ENCODE measurements at places on chromosomes 2 and 18.

DNA sequence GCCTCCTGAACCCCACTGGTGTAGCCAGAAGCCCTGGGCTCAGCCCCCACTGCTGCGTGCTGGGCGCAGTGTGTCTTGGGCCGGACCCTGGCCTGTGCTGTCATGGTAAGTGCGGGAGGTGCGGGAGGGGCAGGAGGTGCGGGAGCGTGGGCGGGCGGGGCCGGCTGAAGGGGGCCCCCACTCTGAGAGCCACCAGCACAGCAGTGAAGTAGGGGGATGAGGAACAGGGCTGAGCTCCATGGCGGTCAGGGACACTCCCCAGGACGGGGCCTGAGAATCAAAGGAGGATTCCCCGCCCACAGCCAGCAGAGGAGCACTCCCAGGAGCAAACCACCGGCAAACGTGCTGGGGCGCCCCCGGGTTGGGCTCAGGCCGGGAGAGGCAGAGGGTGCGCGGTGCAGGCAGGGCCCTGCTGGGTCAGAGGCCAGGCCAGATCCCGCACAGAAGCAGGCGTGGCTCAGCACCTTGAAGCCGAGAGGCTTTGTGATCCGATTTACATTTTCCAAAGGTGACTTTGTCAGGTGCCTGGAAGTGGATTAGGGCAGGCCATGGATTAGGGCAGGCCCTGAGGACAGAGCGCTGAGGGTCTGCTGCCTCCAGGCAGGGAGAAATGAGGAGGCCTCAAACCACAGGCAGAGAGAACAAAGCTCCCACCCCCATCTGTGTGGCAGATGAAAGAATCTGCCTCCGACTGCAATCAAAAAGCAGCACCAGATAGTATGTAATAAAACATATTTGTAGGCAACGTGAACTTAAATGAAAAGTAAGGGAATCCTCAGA, 152.0 kb upstream of the RAB6C start:
- no peak for DNase-seq

- DNase-seq, result no peak
Measured at GRCh38 chr18:8287196-8287885, 321.9 kb upstream of the RAB12 start.

DNA sequence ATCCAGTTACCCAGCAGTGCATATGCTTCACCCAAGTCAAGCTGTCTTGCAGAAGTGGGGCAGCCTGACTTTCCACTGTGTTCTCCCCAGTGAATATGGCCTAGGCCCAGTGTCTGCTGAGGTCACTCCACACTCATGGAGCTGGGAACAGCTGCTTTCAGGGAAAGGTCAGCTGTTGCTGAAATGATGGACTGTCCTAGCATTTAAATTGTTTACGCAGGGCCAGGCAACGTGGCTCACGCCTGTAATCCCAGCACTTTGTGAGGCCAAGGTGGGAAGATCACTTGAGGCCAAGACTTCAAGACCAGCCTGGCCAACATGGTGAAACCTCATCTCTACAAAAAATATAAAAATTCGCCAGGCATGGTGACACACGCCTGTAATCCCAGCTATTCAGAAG, 86.5 kb downstream of the LIPG start:
- no peak for DNase-seq

- no peak for DNase-seq
Measured at GRCh38 chr2:114007436-114007835, 117.5 kb downstream of the ACTR3 start.

- no peak for DNase-seq
Measured at GRCh38 chr18:68394705-68395104, 320.2 kb downstream of the TMX3 start.

DNA sequence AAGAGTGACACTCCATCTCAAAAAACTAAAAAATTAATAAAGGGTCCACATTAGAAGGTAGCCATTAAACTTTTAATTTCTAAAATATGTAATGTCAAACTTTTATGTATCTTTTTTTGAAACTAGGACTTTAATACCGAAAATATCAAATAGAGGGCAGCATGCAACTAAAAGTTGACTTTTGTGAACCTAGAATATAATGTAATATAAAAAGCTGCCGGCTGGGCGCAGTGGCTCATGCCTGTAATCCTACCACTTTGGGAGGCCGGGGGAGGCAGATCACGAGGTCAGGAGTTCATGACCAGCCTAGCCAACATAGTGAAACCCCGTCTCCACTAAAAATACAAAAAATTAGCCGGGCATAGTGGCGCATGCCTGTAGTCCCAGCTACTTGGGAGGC, 62.8 kb downstream of the INO80D start:
- DNase-seq, result no peak

- DNase-seq, result no peak
Measured at GRCh38 chr2:68565858-68566257, 77.5 kb upstream of the PROKR1 start.

DNA sequence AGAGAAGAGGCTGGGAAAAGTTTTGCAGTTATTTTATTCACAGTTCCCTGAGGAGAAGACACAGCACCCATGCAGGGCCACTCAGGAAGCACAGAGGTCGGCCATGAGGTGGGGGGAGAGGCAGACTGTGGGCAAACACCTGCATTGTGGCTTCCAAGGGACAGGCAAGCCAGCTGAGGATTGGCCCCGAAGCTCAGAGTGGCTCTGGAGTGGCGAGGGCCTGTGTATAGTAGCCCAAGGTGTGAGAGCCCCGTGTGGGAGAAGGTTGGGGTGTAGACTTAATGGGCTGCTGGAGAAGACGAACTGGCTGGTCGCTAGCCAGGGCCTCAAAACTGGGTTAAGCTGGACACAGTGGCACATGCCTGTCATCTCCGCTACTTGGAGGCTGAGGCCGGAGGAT, 218.7 kb downstream of the FHOD3 start:
- DNase-seq, result no peak

GRCh38 chr2:209876211-209876610, 104.6 kb downstream of the UNC80 start:
- no peak for DNase-seq

Data from T1000 (cell line).